ENCODE measurements at places on chromosomes 12 and 14. TPM values are rescaled to one million over a fixed set of nuclear protein-coding genes. Genes with fewer than 3 reads are reported as not detected.

Gene TMEM132D
- total RNA-seq = 0.99 TPM

Gene NANOG
- total RNA-seq = 330 TPM

Gene SLC2A14
- total RNA-seq = 28.8 TPM

Gene AICDA
- not detected for total RNA-seq

Gene MLH3
- total RNA-seq = 18.3 TPM

Gene SLC17A8
- total RNA-seq = 0.26 TPM

Gene MIP
- not detected for total RNA-seq

Gene MYF6
- 0.15 TPM for total RNA-seq
